ENCODE measurements at places on chromosomes 6 and 20.

DNA sequence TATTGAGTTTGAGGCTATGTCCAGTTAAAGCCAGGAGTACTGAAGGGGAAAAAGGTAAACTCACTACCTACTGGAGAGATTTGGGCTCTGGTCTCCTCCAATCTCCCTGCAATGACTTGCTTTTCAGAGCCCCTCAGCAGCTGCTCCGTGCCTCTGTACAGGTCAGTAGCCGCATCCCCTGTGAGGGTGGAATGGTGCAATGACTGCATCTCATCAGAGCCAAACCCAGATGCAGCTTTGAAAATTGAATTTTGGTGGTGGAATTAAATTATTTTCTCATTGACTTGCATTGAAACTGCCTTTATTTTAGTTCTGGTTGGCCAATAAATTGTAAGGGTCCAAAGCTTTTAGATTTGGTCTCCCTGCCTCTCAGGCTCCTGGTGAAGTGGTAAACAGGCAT is 166.7 kb downstream of the DLL1 start:
- DNase-seq, result no peak

GRCh38 chr20:50691573-50692551 is 520 bp upstream of the RIPOR3 start:
- no peak for DNase-seq

GRCh38 chr6:131295081-131295480 is 159.8 kb downstream of the AKAP7 start:
- no peak for DNase-seq

DNA sequence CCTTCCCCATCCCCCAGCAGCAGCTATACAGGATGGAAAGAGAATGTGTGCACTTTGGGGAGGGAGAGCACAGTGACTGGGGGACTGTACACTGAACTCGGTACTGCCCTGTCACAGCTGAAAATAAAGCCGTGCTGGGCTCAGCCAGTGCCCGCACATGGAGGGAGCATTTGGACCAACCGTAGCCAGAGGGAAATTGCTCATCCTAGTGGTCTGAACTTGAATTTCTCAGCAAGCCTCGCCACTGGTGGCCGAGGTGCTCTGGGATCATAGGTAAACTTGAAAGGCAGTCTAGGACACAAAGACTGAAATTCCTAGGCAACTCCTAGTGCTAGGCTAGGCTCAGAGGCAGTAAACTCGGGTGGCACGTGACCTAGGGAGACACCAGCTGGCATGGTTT is 61.0 kb downstream of the DZANK1 start:
- DNase-seq, result no peak

DNA sequence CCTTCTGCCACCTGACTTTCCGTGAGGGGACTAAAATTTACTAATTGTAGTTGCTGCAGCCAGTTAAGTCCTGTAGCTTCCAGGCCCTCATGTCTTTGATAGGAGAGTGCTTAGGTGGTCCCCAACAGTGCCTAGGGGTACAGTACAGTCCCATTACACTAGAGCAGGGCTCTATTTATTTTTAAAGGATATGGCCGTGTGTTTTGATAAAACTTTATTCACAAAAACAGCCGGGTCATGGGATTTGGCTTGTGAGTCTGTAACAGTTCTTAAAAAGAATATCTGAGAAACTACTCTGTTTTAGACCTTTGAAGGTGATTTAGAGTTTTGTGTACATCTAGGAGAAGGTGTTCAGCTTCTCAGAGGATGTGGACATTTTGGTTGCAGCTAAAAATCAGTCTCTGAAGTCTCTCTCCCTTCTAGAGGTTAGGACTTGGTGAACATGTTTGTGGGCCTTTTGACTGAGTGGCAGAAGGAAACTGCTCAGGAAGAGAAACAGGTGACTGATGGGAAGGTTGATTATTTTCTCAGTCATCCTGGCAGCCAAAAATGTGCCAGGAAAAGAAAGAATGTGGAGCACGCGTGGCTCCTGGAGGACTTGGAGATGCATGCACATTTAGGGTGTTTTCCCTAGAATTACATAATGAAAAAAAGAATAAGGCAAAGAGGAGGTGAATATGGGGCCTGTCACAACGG is 57.4 kb downstream of the VAPB start:
- no peak for DNase-seq

- no peak for DNase-seq
Measured at GRCh38 chr20:6185268-6185667, 62.4 kb upstream of the FERMT1 start.

GRCh38 chr6:60867548-60867947 is 1418.5 kb downstream of the KHDRBS2 start:
- DNase-seq, result no peak

DNA sequence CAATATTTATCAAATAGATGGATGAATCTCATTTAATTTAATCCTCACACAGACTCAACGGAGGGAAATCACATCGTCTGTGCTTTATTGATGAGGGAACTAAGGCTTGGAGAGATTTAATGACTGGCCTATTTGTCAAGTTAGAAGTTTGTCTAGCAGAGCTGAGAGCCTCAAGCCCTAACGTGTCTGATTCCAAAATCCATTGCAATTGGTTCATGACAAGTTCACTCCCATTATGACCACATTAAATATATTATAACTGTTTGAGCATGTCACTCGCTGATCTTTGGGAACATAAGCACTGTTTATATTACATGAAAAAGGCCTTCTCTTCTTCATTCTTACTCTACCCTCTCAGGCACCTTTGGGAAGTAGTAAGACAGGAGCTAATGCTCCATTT is 89.4 kb upstream of the SIRPA start:
- no peak for DNase-seq

GRCh38 chr6:97069363-97069762 is 144.8 kb downstream of the KLHL32 start:
- DNase-seq, result no peak

- no peak for DNase-seq
Measured at GRCh38 chr6:135301304-135301703, 120.2 kb downstream of the MYB start.

DNA sequence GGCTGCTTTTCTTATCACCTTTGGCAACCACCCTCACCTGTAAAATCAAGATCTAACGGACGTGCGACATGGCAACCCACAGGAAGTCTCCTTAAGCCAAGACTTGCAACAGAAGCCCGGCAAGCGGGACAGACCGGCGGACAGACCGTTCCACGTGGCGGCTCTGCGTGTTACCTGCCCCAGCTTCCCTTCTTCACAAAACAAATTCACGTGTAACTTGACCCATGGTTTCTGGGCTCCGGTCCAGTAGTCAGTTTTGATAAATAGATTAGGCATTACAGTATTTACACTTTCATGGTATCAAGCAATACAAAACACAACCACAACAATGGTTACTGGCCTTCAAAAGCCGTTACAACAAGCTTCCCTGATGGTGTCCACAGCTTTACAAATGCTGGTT is 133.8 kb downstream of the PRND start:
- DNase-seq, result no peak

- no peak for DNase-seq
Measured at GRCh38 chr6:157656437-157656997, 166.5 kb upstream of the SNX9 start.

Measured in stimulated activated CD8-positive, alpha-beta memory T cell treated with anti-CD3 and anti-CD28 coated beads, Interleukin-4, amount 100 ng/mL, for 1 hour (primary cell).